ENCODE measurements at places on chromosomes 5 and 9. TPM values are rescaled to one million over a fixed set of nuclear protein-coding genes. Genes with fewer than 3 reads are reported as not detected.

FOXD4 gene
- 0.62 TPM for polyA plus RNA-seq

PCDHB3 gene
- polyA plus RNA-seq = 3.5 TPM

DNA sequence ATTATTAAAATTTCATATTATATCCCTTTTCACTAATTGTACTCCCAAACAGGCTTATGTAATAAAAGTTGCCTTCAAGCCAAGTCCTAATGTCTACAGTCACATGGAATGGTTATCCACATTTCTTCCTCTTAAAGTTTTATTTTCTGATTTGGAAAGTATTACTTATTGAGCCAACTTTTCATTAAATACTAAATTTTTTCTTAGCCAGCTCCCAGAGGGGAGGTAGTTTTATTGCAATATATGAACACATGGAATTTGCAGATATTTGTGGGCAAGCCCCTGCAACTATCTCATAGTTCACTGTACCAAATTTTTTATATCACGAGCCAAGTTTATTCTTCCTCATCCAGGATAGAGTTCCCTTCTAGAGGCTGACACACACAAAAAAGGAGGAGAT, 332.8 kb upstream of the PTGER4 start:
- no peak for DNase-seq

FEM1C gene
- 24.3 TPM for polyA plus RNA-seq

CARTPT gene
- polyA plus RNA-seq = not detected

FBP1 gene
- polyA plus RNA-seq = 48.4 TPM

DNA sequence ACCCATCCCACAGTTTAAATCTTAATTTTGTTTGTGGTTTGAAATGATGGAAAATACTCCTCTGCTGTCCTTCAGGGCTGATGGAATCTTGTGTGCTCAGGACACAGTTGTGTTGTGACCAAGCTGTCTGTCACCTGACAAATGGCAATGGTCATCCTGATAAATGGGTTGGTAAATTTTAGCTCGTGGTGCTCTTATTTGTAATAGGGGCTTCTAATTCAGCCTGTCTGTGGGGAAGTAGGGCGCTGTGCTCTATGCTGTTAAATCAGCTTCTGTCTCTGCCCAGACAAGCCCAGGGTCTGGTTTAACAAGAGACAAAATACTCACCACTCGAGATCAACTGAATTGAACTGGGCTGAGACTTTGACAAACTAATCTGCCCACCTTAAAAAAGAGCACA, 4.5 kb downstream of the LRRTM2 start:
- no peak for DNase-seq

DNA sequence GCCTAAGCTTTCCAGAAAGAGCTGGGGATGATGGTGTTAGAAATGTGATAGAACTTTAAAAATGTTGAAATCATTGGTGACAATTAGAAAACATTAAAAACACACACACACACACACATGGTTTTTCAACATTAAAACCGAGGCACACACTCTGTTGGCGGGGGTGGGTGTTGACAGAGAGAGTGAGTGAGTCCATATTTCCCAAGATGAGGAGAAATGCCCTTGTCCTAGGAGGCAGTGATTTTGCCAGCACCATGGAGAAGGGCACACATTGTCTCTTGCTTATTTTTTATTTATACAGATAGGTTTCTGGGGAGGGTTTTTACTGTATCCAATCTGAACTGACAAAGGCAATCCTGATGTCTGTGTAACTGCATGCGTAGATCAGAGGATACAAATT, 152.5 kb downstream of the INSYN2B start:
- no peak for DNase-seq

GRCh38 chr9:112774006-112774996, 23.7 kb downstream of the SNX30 start:
- no peak for DNase-seq

DNA sequence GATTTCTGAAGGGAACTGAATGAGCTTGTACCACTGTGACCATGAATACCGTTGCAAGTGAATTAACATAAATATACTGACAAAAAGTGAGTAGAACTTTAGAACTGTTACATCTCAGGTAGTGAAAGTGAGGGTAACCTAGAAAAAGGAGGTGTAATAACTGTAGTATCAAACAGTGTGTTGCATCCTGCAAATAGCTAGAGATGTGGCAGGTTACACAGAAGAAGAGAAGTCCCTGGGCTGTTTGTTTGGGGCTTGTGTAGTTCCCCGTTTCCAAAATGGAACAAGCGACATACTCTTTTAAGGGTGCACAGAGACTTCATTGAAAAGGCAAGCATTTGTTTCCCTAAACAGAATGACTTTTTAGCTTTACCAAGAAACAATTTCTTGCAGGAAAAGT, 214.8 kb downstream of the NR3C1 start:
- no peak for DNase-seq

All from renal cortex interstitium (tissue), 15 donors.